ENCODE measurements at places on chromosomes 7 and 10.

- DNase-seq: no peak
Observed at GRCh38 chr7:3378390-3379150, 77.5 kb downstream of the SDK1 start.

GRCh38 chr10:30048768-30049517 lies 10.4 kb downstream of the JCAD start:
- no peak for DNase-seq

DNA sequence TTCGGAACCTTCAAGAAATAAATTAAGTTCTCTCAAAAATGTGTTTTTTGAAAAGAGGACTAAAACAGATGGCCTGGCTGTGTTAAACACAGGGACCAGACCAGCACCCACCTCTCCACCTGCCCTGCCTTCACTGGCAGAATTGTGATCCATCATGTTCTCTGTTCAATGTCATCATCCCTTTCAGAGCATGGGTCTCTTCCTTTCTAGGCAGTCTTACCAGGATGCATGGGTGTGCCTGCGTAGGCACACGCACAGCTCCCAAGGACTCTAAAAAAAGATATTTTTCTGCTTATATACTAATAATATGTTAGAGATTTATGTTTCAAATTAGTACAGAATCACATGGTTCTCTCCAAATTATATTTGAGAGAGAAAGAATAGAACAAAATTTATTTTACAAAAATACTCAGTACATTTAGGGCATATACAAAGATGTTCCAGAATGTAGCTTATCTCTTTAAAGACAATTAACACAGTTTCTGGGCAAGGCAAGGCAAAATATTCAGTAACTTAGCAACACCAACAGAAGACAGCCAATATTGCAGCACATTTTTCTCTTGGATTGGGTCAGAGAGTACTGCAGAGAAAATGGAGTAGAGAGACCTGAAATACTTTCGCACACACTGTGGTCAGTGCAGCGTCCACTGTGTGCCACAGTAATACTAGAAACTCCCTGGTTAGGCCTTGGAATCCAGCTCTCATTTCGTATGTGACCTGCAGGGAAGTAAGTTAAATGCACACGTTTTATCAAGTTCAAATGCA lies 52.8 kb downstream of the EGFR start:
- no peak for DNase-seq

DNA sequence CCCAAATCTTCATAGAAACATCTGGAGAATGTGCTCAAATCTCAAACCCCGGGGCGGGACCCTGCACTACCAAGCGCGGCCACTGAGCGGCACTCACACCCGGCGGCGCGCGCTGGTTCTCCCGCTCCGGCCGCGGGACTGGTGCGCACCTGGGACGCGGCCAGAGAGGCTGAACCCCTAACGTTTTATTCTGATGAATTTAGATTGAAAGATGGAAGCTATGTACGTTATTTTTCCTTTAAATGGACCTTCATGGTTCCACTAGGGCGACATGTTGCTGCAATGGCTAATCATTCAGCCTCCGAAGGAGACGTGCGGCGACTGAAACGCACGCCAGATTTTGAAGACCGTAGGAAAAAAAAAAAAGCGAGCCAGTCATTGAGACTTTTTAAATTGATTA lies 107.0 kb upstream of the INSIG1 start:
- peak; percentile 48 for DNase-seq

- DNase-seq: no peak
Observed at GRCh38 chr7:43485580-43485979, 97.3 kb upstream of the STK17A start.
